ENCODE measurements at places on chromosomes 11 and 22. TPM values are rescaled to one million over a fixed set of nuclear protein-coding genes. Genes with fewer than 3 reads are reported as not detected.

Gene INS
- not detected for total RNA-seq

Gene RFPL2
- total RNA-seq: 0.63 TPM

Gene CHST1
- total RNA-seq: not detected

Gene ATG16L2
- total RNA-seq: 5.1 TPM

Gene DMC1
- 3.2 TPM for total RNA-seq

Gene MN1
- total RNA-seq: 10.5 TPM

Gene CTSF
- 9.0 TPM for total RNA-seq

Gene ANO1
- total RNA-seq: 2.7 TPM

Gene PATL1
- total RNA-seq: 22.4 TPM

GRCh38 chr11:128052912-128053641, 534.3 kb downstream of the ETS1 start:
- DNase-seq: no peak

- no peak for DNase-seq
These were observed 48.7 kb downstream of the CABIN1 start for GRCh38 chr22:24059793-24060192.

DNA sequence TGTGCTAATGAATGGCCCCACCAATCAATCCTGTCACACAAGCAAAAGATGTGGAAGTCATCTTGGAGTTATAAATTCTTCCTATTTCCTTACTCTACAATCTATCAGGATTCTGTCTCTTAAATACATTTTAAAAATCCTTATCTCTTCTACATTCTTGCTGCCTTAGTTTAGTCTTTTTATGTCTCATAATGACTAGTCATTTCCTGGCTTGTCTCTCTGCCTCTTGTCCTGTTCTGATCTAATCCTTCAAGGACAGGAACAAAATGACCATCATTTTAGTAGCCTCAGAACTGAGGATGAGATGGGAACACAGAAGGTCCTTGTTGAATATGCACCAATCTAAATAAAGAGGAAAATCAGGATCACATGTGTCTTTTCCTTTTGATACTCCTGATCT, 56.6 kb upstream of the LIN7C start:
- DNase-seq: no peak

DNA sequence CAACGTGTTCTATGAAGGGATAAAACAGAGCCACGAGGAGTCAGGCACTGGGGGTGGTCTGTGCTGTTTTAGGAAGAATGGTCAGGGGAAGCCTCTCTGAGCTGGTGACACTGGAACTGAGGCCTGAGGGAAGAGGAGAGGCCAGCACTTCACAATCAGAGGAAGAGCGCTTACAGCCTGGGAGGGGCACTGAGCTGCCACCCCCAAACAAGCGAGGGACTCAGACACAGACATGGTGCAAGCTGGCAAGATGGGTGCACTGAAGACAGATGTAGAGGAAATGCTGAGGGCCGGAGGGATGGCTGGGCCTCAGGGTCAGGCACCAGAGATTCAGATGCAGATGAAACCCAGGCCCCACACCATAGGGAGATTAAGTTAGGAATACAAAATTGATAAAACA, 40.0 kb upstream of the TP53I11 start:
- no peak for DNase-seq

DNA sequence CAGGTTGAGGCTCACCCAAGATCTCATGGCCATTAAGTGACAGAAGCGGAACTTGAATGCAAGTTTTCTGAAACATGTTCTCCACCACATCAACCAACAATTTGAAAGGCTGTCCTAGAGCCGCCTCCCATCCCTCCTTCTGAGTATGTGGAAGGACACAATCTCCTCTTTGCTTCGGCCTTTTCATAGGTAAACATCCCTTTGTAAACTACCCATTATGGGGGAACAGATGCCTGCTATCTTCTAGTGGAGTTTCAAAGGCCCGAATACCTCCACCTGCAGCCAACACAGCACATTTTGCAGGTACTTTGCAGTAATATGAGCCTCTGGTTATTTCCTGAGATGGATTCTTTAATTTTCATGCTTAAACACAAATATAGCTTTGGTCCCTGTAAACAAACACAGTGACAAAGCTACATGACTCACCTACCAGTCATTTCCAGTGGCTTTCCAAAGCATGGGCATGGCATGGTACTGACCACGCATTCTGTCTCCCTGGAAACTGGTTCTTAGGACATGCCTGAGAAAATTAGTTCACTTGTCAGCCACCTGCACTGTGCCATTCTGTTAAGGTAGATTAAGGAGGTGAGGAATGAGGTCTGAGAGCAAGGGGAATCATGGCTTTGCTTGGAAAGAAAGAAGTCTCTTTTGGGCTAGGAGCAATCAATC, 60.2 kb downstream of the EHF start:
- peak; percentile 82 for DNase-seq

- DNase-seq: no peak
These were observed 39.1 kb upstream of the SHISAL1 start for GRCh38 chr22:44351685-44352377.

- no peak for DNase-seq
These were observed 3.2 kb upstream of the CST6 start for GRCh38 chr11:66008468-66009101.

- no peak for DNase-seq
These were observed 21.8 kb upstream of the IL17REL start for GRCh38 chr22:50034126-50035081.

- no peak for DNase-seq
These were observed 11.2 kb upstream of the TUB start for GRCh38 chr11:8069771-8070170.

DNA sequence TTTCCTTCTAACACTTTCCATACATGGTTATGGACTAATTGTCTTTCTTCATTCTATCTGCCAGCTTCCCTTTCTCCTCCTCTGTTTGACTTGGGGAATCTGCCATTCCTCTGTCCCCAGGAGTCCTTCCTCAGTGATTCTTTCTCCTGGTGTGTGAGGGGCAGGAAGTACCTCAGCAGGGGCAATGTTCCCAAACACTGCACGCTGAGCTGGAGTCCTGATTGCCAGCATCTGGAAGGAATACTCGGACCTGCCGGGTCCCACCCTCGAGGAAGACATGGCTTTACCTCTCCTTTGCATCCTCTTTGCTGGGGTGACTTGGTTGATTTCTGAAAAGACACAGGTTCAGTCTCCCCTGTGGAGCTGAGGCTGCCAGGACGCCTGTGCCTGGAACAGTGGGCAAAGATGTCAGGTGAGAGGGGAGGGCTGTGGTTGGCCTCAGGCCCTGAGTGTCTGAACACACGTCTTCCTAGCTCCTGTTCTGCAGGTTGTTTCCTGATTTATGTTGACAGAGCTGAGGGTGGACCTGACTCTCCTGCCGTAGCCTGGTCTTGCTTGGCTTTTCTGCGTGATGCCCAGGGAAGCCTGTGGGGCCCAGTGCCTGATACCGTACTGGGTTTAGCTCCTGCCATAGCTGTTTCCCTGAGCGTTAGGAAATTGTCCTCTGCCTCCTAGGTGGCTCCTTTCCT, 4.3 kb downstream of the COX8A start:
- no peak for DNase-seq

DNA sequence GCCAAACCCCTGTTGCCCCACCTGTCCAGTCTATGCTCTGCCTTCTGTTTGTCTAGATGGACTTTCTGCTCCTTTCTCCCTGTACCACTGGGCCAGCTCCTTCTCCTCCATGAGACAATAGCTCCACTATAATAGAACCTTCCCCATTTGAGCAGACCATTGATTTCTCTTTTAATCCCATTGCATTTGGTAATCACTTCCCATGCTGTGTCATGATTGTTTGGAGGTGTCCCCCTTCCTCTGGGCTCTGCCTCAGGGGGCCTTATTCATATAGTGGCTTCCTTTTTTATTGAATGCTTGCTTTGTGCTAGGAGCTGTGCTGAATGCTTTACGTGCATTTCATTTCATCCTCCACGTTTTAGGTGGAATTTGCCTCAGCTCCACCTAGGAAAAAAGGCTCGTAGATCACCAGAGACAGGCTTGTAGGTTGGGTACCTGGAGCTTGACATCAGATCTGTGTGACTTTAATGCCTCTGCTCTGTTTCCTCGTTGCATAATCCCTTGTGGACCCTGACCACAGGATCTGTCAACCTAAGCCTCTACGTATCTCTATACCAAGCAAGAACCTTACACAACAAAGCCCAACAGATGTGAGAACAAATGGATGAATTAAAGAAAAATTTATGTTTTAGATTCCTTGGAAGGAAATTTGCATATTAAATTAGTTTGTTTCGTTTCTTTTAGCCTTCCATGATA, 106.2 kb upstream of the RASSF10 start:
- DNase-seq: no peak

- DNase-seq: no peak
These were observed 160.1 kb downstream of the SWAP70 start for GRCh38 chr11:9823887-9824385.

- DNase-seq: no peak
These were observed at the start of gene OR52E1 for GRCh38 chr11:5069272-5069671. Gene OR52E1 (plus strand): TSS chr11:5069572.

GRCh38 chr11:70944636-70945035, 307.7 kb downstream of the SHANK2 start:
- DNase-seq: no peak
